NCI-H1436 treated with DMSO at 0.1 percent for 48 hours (cell line): ENCODE measurements at places on chromosomes 7 and 10.

DNA sequence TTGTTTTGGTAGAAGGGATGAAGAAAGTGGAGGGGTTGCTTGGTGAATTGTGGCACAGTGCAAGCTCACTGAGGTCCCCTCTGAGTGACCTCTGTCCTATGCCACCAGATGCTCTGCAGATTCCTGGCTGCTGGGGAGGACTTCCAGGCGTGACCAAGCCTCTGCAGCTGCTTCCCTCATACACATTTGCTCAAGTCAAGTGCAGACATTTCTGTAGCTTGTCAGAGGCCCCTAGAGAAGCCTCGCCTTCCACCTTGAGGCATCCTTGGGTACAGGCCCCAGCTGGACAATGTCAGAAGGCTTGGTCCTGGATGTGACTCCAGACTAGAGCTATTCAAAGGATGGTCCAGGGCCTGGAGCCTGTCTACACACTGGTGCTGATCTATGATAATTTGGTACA, 464.2 kb downstream of the PLXNA4 start:
- DNase-seq = no peak

DNA sequence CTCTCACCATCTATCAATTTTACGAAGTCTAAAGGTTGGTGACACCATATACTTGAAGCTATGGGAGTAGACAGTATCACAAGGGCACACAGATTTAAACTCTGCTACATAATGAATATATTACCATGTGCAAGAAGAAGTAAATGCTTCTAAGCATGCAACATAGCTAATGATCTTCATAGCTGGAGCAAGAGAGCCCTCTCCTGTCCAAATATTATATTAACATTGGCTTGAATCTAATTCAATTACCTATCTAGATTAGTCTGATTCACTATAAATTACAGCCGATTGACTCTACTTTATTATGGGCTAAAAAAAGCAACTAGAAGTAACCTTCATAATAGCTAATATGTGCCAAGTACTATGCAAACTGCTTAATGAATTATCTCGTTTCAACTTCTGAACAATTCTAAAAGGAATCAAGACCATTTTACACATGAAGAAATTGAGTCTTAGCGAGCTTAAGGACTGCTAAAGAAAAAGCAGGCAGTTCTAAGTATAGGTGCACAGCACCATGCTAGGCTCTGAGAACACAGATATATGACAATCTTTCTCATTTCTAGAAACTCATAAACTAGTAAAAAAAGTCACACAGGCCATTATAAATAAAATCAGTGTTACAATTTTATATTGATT, 21.9 kb downstream of the FRA10AC1 start:
- DNase-seq = no peak

DNA sequence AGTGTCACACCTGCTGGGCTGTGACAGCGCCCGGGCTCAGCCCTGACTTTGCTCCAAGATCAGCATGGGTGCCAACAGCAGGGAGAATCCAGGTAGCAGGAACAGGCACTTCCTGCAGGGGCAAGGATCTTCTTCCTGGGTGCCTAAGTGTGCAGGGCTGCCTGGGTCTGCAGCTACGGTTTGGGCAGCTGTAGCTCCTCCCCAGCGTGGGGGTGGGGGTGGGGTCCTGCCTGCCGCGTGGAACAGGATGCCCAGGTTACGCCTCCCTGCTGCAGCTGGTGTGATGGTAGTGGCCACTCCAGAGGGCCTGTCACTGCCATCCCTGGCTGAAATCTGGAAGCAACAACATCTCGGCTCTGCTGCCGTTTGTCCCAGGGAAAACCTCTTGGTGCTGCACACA, 269.3 kb downstream of the DNAJB6 start:
- no peak for DNase-seq

- no peak for DNase-seq
Observed at GRCh38 chr10:74018241-74018640, 20.3 kb downstream of the VCL start.

DNA sequence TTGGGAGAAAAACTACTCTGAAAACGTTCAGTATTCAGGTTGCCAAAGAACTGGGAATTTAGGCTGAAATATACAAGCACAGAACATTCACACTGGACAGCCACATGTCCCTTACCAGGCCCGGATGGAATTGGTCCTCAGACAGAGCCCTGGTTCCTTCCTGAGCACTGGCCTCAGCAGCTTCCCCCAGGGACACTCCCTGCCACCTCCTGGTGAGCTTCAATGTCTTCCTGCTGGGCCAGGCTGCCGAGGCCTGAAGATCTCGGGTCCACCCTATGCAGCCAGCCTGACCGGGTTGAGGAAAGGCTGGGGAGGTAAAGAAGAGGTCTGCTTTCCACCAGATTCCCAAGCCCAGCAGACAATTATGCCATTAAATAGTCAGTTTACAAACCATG, 24.8 kb downstream of the LEP start:
- DNase-seq = no peak

GRCh38 chr7:29341156-29341555, 146.6 kb downstream of the CHN2 start:
- DNase-seq = peak; percentile 25

DNA sequence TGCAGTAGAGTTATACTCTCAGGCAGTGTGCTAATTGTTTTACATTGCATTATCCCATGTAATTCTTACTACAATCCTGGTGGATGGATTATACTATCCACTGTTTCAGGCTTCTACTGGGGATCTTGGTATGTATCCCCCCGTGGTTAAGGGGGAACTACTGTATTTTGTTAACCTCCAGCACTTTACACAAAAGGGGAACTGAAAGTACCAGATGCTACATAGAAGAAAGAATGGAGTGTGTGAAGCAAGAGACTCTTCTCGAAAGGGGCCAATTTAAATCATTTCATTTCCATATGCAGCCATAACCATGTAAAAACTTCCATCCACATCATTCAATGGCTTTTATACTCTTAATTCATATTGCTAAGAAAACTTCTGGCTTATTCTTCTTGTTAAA, 69.4 kb downstream of the C1GALT1 start:
- no peak for DNase-seq

GRCh38 chr10:35979116-35979515, 337.0 kb upstream of the FZD8 start:
- DNase-seq = no peak

GRCh38 chr10:44894691-44895090, 16.4 kb upstream of the TMEM72 start:
- no peak for DNase-seq

DNA sequence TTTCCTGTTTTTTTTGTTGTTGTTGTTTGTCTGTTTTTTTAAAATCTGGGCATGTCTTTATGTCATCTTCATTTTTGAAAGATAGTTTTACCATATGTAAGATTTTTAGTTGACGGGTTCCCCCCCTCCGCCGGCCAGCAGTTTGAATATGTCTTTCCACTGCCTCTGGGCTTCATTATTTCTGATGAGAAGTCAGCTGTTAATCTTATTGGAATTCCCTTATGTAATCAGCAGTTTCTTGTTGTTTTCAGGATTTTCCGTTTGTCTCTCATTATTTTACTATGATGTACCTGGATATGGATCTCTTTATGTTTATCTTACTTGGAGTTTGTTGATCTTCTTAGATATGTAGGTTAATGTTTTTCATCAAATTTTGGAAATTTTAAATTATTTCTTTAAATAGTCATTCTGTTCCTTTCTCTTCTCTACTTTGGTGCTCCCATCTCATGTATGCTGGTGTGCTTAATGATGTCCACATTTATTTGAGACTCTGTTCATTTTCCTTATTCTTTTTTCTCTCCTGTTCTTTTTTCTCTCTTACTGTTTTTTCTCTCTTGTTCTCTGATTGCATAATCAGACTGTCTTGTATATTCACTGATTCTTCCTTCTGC, 9.7 kb downstream of the EXOC6 start:
- DNase-seq = no peak

DNA sequence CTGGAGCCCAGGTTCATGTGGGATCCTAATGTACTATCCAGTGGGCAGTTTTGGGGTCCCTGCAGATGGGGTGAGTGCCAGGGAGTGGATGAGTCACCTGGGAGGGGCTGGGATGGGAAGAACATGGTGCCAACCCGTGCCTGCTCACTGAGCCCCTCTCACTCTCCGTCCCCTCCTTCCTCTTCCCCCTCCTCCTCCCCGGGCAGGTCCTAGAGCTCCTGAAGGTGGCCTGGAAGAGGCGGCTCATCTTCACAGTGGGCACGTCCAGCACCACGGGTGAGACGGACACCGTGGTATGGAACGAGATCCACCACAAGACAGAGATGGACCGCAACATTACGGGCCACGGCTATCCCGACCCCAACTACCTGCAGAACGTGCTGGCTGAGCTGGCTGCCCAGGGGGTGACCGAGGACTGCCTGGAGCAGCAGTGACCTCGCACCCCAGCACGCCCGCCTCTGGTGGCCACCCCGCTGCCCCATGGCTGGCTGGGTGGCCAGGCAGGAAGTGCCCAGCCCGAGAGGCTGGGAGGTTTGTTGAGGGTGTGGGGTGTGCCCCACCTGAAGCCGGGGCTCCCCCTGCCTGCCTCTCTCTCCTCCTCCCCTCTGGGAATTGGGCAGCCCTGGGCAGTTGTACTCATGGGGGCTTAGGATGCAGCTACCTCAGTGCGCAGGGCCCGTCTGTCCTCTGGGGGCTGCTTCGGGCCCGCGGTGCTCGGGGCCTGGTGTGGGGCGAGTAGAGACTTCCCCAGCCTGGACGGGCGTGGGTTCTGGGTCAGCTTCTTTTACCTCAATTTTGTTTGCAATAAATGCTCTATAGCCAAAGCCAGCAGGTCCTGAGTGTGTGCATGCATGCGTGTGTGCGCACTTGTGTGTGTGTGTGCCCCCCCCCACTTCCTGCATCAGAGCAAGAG, 4.9 kb upstream of the UPK3B start:
- no peak for DNase-seq

GRCh38 chr10:47060356-47060755, 149.1 kb downstream of the PTPN20 start:
- no peak for DNase-seq

- no peak for DNase-seq
Observed at GRCh38 chr7:12002428-12002827, 170.4 kb upstream of the THSD7A start.

- no peak for DNase-seq
Observed at GRCh38 chr10:103713676-103714075, 141.7 kb downstream of the SH3PXD2A start.

- no peak for DNase-seq
Observed at GRCh38 chr10:51188008-51188407, 113.7 kb downstream of the PRKG1 start.

GRCh38 chr7:11135573-11135972, 161.9 kb downstream of the PHF14 start:
- no peak for DNase-seq

DNA sequence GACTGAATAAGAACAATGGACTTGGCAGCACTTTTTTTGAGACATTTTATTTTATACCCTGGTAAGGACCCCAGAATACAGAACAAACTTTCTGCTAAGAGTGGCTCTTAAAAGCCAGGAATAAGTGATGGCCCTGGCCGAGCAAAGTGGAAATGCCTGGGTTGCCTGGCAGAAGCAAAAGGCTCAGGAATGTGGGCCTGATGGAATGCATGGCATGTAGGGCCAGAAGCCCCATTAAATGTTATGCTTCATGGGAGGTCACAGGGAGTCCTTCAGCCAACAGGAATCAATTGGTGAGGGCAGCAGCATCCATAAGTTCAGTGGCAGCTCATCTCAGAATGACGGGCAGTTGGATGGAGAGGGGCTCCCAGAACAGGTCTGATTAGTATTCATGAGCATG, 301.5 kb upstream of the CACNA2D1 start:
- DNase-seq = no peak

DNA sequence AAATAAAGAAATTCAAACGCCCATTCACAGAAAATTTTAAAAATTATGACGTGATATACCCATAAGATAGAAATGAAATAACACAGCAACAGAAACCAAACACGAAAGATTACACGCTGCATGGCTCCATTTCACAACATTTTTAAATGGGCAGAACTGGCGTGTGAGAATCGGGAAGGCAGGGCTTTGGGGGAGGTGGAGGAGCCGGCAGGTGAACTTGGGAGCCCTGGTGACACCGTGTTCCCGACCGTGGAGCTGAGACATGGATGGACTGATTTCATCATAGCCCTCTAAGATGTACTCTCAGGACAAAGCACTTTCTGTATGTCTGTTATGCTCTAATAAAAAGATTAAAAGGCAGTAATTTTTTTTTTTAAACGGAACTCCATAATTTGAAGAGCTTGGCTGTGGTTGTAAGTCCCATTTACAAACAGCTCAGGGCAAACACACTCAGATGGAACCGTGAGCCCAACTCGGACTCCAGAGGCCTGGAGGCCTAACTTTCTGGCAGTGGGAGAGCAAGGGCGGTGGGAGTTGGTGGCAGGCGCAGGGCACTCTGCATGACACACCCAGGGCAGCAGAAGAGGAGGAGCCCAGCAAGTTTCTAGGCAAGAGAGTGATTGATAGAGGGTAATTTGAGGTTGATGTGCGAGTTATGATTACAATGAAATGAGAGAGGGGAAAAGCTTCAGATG, 203.4 kb downstream of the MAD1L1 start:
- DNase-seq = no peak

DNA sequence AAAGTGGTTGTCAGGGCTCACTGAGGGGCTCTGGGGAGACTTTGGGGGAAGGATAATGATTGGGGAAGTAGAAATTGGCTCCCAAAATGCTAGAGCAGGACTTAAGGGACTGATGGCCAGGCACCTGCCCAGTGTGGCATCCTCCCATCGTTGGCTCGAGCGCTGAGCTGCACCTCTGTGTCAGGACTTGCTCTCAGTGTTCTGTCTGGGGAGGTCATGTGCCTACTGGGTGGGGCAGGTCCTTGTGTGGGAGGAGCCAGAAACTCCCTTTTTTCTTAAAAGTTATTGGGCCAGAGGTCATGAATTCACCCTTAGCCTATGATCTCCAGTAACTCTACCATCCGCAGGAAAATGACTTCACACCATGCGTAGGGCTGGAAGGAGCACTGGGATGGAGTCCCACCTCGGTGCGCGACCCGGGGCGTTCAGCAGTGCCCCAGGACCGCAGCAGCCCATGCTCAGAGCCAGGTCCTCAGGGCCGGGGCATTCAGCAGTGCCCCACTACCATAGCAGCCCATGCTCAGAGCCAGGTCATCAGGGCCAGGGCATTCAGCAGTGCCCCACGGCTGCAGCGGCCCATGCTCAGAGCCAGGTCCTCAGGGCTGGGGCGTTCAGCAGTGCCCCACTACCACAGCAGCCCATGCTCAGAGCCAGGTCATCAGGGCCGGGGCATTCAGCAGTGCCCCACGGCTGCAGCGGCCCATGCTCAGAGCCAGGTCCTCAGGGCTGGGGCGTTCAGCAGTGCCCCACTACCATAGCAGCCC, 221.9 kb downstream of the EBF3 start:
- DNase-seq = no peak

- DNase-seq = no peak
Observed at GRCh38 chr10:128046953-128047290, 79.3 kb downstream of the MKI67 start.

GRCh38 chr7:97116308-97116707, 1.2 kb upstream of the SDHAF3 start:
- DNase-seq = no peak

DNA sequence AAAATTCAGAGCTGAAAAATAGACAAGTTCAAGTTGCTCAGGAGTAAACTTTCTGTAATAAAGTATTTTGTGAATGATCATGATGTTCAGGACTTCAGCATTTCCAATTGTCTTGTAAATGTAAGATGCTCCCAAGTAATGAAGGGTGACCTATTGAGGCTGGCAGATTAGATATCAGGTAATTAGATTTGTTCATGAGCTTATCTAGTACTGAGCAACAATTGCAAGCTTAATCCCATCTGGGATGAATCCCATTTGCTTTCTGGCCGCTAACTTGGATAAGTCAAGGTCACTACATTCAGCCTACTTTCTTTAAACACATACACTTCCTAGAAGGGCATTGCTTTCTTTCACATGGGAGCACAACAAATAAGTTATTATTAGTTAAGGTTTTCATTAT, 82.4 kb upstream of the ITGB1 start:
- no peak for DNase-seq

- DNase-seq = no peak
Observed at GRCh38 chr10:3372281-3372680, 199.7 kb upstream of the PITRM1 start.
